Lung (tissue), 17 donors: ENCODE measurements at places on chromosomes 12 and 14.

- H3K27me3 ChIP-seq: no peaks in the 10 kb centered on the region
- H3K4me1 ChIP-seq: peaks cover 4% of the 10 kb centered on the region
- no peak overlapping the region for H3K4me3 ChIP-seq
- DNase-seq: no peak
Measured at GRCh38 chr12:8156416-8156815, 399 bp upstream of the ZNF705A start.

DNA sequence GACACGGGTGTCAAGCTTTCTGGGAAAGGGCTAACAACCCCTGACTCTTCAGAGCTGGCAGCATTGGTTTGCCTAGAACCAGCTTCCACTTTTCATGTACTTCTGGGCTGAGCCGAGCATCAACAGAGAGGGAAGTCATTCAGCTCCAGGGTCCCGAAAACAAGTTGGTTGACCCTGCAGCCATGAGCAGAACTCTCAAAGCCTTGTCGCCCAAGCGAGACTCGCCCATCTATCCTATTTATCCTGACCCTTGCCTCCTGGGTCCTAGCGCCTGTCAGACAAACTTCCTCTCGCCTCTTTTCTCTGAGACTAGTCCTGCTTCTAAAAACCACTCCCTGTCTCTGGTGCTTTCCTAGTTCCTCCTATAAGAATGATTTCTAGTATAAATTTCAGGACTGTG is 47.9 kb downstream of the ASCL4 start:
- no peak overlapping the region for H3K27ac ChIP-seq
- H3K36me3 ChIP-seq: no peaks in the 10 kb centered on the region
- no peak overlapping the region for H3K4me3 ChIP-seq
- no peaks in the 10 kb centered on the region for H3K27me3 ChIP-seq
- no peaks in the 10 kb centered on the region for H3K4me1 ChIP-seq

DNA sequence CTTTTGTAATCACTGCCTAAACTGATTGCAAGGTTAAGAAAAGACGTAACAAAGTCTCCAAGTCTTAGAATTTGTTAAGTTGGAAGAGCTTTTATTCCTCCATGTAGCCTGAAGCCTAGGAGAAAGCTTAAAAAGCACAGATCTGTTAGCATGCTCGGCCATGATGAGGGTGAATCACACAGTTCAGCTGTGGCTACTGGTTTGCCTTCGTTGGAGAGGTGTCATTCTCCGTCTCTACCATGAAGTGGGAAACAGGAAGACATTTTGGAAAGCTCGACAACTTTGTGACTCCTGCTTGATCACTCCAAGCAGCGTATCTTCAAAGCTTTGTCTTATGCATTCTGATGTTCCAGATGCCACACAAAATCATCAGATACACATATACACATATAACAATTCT is 27.1 kb downstream of the DCP1B start:
- DNase-seq: no peak
- H3K4me3 ChIP-seq: no peak overlapping the region
- peaks cover 17% of the 10 kb centered on the region for H3K4me1 ChIP-seq
- no peaks in the 10 kb centered on the region for H3K27me3 ChIP-seq
- no peaks in the 10 kb centered on the region for H3K36me3 ChIP-seq

GRCh38 chr12:128840862-128841468 is 12.3 kb upstream of the GLT1D1 start:
- no peak overlapping the region for H3K4me3 ChIP-seq
- H3K4me1 ChIP-seq: no peaks in the 10 kb centered on the region
- H3K27me3 ChIP-seq: no peaks in the 10 kb centered on the region
- H3K36me3 ChIP-seq: no peaks in the 10 kb centered on the region

GRCh38 chr14:87996291-87996592 is 3.3 kb upstream of the GALC start:
- H3K4me1 ChIP-seq: no peaks in the 10 kb centered on the region
- no peaks in the 10 kb centered on the region for H3K36me3 ChIP-seq

- H3K27me3 ChIP-seq: no peaks in the 10 kb centered on the region
- peak; percentile 58 for DNase-seq
- no peak overlapping the region for H3K4me3 ChIP-seq
- H3K27ac ChIP-seq: no peak overlapping the region
- H3K4me1 ChIP-seq: no peaks in the 10 kb centered on the region
Measured at GRCh38 chr14:61296719-61297502, 15.8 kb upstream of the TMEM30B start.

DNA sequence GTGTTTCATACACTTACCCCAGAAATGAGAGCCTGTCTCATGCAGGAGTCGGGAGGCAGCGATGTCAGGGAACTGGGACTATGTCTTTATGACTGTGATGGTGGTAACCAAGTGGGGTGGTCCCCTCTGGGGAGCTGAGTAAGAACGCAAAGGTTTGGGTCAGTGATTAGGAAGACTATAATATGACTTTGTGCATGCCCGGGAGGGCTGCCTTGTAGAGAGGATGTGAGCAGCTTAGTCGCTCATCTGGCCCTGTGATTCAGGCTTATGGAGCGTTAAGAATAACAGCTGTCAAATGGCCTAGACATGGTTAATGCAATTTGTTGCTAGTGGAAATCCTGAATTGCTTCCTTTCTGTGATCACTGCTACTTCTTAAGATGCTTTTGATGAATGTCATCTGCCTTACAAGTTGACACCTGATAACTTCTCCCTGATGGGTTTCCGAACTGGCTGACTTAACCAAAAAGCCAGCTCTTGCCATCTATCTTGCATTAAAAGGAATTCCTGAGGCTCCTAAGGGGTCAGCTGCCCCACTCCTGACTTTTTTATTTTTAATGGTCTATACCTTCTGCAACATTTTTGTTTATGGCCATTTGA is 35.4 kb upstream of the AACS start:
- no peaks in the 10 kb centered on the region for H3K27me3 ChIP-seq
- no peaks in the 10 kb centered on the region for H3K4me1 ChIP-seq
- H3K36me3 ChIP-seq: no peaks in the 10 kb centered on the region

DNA sequence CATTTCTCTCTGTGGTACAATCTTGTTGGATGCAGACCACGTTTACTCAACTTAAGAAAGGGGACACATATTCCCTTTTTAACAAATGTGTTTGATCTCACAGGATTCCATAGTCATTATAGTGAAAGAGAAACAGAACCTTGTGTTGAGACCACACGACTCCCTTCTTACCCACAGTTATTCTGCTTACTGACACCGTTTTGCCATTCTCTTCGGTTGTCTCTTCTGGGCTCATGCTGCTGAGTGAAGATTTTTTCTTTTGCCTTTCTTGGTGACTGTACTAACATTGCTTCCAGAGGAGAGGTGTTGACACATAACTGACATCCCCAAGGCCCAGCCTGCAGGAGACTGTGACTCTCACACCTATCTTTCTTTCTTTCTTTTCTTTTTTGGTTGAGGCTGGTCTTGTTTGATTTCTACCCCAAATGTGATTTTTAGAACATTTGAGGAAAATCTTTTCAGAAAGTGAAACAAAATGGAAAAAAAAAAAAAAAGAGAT is 61.2 kb upstream of the OTOGL start:
- H3K4me1 ChIP-seq: no peaks in the 10 kb centered on the region
- no peak for DNase-seq
- no peaks in the 10 kb centered on the region for H3K36me3 ChIP-seq
- no peaks in the 10 kb centered on the region for H3K27me3 ChIP-seq
- no peak overlapping the region for H3K27ac ChIP-seq

DNA sequence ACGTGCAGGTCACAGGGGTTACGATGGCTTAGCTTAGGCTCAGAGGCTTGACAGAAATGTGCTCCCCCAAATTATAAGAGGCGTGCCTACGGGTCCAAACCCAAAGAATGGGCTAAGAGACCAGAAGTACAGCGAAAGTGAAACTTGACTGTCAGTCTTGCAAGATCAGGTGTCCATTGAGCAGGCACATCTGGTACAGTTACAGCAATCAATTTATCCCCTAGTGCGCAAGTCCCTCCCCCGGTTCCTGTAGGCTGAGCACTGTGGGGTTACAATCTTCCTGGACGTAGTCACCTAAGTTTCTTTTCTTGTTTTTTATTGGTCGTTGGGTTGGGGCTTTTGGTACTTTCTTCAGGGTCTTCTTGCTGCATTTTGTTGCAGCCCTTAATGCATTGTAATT is 134.2 kb downstream of the UNC79 start:
- no peaks in the 10 kb centered on the region for H3K36me3 ChIP-seq
- peak; percentile 8 for DNase-seq
- no peaks in the 10 kb centered on the region for H3K4me1 ChIP-seq

DNA sequence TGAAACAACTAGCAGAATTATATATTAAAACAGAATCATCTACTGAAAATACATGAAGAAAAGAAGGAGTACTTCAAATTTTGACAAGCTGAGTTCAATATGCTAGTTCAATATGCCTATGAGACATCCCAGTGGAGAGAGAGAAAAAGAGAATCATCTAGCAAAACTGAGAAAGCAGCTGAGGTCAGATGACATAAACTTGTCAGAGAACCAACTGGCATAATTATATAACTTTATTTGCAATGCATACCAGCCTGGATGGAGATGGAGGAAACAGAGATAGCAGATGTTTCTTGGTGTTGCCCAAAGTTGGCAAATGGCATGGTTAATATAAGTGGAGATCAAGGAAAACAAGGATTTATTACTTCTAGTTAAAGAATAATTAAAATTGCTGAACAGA is 148.7 kb upstream of the PDZRN4 start:
- H3K36me3 ChIP-seq: no peaks in the 10 kb centered on the region
- DNase-seq: no peak
- H3K27me3 ChIP-seq: no peaks in the 10 kb centered on the region
- H3K27ac ChIP-seq: no peak overlapping the region
- H3K4me1 ChIP-seq: no peaks in the 10 kb centered on the region
- no peak overlapping the region for H3K4me3 ChIP-seq

GRCh38 chr12:12665194-12665593 is 30.8 kb downstream of the GPR19 start:
- no peak overlapping the region for H3K27ac ChIP-seq
- H3K4me3 ChIP-seq: no peak overlapping the region
- H3K4me1 ChIP-seq: no peaks in the 10 kb centered on the region
- no peaks in the 10 kb centered on the region for H3K36me3 ChIP-seq

DNA sequence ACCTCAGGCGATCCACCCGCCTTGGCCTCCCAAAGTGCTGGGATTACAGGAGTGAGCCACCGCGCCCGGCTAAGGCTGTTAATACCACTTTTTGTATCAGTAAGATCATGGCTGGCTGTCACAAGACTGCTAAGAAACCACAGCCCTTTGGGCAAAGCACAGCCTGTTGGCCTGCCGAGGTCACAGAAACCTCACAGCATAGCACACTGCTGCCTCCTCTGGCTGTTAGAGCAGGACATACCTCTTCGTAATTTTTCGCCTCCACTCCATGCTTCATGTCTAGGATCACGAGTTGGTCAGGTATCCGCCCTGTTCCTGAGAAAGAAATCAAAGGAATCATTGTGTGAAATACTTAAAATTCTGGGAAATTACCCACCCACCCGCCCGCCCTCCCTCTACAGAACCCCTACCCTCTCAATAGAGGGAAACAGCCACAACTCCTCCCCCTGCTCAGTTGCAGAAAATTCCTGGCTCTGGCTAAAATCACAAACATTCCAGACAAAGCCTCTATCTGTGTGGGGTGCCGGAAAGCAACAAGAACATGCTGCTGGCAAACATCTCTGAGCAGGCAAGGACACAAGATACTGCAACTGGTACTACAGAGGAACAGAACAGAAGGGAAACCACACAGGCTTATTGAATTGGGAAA is 20.7 kb upstream of the NEK9 start:
- H3K27ac ChIP-seq: peak overlapping the region; percentile 41
- H3K36me3 ChIP-seq: peaks cover 30% of the 10 kb centered on the region
- H3K4me1 ChIP-seq: peaks cover 8% of the 10 kb centered on the region
- DNase-seq: peak; percentile 83
- no peaks in the 10 kb centered on the region for H3K27me3 ChIP-seq

GRCh38 chr14:51836417-51836816 is 24.0 kb upstream of the GNG2 start:
- no peaks in the 10 kb centered on the region for H3K36me3 ChIP-seq
- H3K27me3 ChIP-seq: no peaks in the 10 kb centered on the region
- H3K4me1 ChIP-seq: no peaks in the 10 kb centered on the region
- no peak overlapping the region for H3K27ac ChIP-seq

- H3K27me3 ChIP-seq: no peaks in the 10 kb centered on the region
- no peak for DNase-seq
- no peak overlapping the region for H3K27ac ChIP-seq
- no peak overlapping the region for H3K4me3 ChIP-seq
Measured at GRCh38 chr12:133192847-133193246, 11.6 kb downstream of the ZNF268 start.

- no peaks in the 10 kb centered on the region for H3K36me3 ChIP-seq
- no peak overlapping the region for H3K27ac ChIP-seq
- H3K27me3 ChIP-seq: no peaks in the 10 kb centered on the region
- H3K4me1 ChIP-seq: no peaks in the 10 kb centered on the region
- no peak overlapping the region for H3K4me3 ChIP-seq
Measured at GRCh38 chr12:85527192-85527591, 247.2 kb downstream of the ALX1 start.

DNA sequence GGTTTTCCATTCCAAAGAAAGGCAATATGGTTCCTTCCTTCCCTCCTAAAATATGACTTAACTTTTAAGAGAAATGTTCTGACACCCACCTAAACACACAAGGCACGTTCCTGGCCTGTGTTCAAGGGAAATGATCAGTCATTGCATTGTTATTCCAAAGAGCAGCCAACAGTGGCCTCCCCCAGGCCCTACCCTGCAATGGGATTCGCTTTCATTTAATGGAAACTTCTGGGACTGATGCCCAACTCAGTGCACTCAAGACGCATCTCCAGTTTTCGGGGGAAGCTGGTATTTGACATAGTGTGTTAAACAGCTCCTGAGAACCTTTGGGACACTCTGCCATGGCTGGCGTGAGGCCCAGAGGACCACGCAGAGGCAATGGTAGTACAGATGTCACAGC is 65.9 kb downstream of the DDX51 start:
- no peaks in the 10 kb centered on the region for H3K27me3 ChIP-seq
- H3K36me3 ChIP-seq: peaks cover 21% of the 10 kb centered on the region
- H3K27ac ChIP-seq: no peak overlapping the region
- H3K4me1 ChIP-seq: no peaks in the 10 kb centered on the region

DNA sequence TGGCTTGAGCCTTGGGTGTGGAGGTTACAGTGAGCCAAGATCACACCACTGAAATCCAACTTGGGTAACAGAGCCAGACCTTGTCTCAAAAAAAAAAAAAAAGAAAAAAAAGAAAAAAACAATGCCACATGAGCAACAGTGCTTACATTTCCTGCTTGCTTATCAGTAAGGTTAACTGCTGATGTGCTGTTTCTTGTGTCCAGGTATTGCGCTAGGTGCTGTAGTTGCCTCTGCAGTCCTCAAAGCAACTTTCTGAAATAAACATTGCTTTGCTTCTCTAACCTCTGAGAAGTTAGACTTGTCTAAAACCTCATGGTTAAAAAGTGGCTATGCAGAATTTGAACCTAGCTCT is 24.7 kb downstream of the RNF34 start:
- no peak for DNase-seq
- no peaks in the 10 kb centered on the region for H3K4me1 ChIP-seq
- no peaks in the 10 kb centered on the region for H3K27me3 ChIP-seq
- H3K4me3 ChIP-seq: no peak overlapping the region
